ENCODE measurements at places on chromosomes 6 and 20. TPM values are rescaled to one million over a fixed set of nuclear protein-coding genes. Genes with fewer than 3 reads are reported as not detected.

Gene NRSN1
- total RNA-seq = not detected

Gene SLC22A7
- not detected for total RNA-seq

Gene STXBP5
- total RNA-seq = 22.1 TPM

DNA sequence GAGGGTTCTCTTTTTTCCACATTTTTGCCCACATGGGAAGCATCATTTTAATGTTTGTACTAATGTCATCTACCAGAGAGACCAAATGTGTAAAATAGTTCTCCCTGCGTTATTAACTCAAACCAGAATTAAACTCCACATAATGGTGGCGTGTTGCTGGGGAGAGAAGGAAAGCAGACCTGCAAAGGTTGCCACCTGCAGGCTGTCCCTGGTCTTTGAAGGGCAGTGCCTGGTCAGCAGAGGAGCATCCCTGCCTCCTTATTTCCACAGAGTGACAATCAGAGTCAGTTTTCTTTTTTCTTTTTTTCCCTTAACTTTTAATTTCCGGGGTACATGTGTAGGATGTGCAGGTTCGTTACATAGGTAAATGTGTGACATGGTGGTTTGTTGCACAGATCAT lies 214.5 kb downstream of the TBX18 start:
- no peak for ATAC-seq

Gene SRF
- total RNA-seq = 92.6 TPM

Gene POM121L2
- total RNA-seq = not detected

DNA sequence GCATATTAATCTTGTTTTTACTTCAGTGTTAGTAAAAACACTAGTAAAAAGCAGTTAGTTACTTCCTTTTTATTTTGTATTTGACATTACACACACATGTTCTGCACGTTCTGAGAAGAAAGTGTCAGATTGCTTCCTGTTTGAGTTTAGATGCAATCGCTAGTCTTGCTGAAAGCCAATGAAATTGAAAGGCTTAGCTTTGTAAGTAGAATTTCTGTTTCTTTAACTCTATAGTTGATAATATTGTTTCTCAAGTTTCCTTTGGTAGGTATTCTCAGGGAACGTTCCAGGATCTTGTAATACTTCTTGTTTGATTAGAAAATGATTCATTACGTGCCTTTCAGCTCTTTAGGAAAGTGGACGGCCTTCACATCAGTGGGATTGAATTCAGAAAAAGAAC lies 55.0 kb downstream of the CDKAL1 start:
- ATAC-seq = no peak

DNA sequence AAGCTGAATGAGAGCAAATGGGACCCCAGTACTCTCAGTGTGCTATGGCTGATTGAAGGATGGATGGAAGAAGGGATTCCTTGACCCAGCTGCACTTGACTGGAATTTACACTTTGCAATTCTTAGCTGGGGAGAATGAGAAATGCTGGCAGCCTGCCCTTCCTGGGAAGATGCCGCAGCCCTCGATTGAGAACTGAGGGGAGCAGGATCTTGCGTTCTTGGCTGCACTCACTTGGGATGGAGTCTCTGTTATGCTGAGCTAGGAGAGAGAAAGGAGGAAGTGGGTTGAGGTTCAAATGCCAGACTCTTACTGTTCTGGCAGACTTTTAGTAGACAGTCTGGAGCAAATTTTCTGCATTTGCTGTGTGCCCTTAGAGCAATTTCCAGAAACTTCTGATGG lies 221.2 kb downstream of the FNDC1 start:
- ATAC-seq = no peak
